HTR-8/SVneo (cell line): ENCODE measurements at places on chromosomes 12 and 14.

DNA sequence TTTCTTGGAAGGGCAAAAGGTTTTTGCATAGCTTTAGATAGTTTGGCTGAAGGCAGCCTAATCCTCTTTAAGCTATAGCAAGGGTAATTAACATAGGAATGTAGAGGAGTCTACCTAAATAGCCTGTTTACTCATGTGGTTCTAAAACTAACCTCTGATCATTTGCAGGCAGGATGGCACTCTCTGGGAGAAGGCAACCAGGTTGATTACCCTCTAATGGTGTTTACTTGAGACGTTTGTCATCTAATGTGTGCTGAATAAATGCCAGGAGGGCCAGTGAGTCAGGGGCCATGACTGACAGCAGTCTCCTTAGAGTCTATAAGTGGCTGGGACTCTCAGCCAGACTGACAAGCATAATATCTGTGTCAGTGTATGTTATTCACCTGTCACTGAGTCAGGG, 286.4 kb downstream of the PCNX1 start:
- DNase-seq: no peak

- DNase-seq: peak; percentile 5
Measured at GRCh38 chr12:118330421-118331018, 42.2 kb downstream of the TAOK3 start.

DNA sequence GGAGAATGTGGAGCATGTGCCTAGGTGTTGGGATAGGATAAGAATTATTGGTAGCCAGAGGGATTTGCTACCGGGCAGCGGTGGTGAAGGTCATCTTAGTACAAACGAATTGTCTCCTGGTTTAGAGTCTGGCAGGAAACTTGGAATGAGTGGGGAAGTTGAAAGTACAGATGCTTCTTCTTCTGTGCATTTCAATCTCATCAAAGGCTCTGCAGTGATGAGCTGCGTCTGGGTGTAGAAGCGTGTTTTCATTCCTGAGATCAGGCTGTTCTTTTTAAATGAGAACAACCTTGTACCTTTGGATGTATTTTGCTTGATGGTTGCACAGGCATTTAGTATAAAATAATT, 2.1 kb downstream of the WNK1 start:
- DNase-seq: no peak

GRCh38 chr14:80385336-80385735, 174.0 kb upstream of the DIO2 start:
- DNase-seq: no peak

- DNase-seq: no peak
Measured at GRCh38 chr12:58252914-58253313, 311.5 kb downstream of the ATP23 start.

GRCh38 chr14:91163316-91163715, 49.4 kb downstream of the DGLUCY start:
- no peak for DNase-seq

DNA sequence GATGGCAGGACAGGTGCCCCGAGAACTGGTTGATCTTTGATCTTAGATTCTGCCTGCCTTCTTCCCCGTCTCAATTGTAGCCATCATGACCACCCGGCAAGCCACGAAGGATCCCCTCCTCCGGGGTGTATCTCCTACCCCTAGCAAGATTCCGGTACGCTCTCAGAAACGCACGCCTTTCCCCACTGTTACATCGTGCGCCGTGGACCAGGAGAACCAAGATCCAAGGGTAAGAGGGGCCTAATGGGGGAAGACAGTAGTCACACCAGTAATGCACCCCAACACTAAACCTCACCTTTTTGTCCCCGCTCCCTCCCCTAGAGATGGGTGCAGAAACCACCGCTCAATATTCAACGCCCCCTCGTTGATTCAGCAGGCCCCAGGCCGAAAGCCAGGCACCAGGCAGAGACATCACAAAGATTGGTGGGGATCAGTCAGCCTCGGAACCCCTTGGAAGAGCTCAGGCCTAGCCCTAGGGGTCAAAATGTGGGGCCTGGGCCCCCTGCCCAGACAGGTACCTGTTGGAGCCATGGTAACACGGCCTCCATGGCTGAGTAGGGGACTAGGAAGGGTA, 556 bp downstream of the TROAP start:
- no peak for DNase-seq

DNA sequence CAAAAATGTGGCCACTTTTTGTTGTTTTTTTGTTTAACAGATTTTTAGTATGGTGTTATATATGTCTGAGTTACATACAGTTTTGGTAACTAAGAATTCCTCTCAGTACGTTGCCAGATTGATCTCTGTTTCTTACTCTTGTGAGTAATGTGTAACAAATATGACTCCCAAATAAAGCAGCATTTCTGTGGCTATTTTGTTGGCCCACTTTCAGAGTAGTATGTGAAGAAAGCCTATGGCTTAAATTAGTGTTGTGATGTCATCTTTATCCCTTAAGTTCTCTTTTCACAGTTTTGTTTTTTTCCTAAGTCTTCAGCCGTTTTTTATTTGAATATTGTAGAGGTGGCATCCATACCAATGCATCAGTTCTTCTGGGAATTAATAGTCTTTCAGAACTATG, 10.7 kb downstream of the PCNX4 start:
- DNase-seq: no peak

DNA sequence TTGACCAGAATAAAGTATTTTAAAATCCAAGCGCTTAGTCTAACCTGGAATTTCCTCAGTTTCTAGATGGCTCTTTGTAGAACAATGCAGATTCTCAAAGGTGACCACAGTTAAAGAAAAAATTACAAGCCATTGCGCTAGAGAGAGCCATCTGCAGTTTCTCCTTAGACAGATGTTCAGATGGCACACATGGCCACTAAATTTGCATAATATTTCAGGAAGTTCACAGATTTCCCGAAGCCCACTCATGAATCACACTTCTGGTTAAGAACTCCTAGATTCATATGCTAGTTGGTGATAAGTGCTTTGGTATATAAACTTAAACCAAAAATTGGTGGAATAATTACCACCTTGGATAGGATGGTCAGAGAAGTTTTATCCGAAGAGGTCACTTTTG, 749 bp downstream of the AKAP3 start:
- no peak for DNase-seq

DNA sequence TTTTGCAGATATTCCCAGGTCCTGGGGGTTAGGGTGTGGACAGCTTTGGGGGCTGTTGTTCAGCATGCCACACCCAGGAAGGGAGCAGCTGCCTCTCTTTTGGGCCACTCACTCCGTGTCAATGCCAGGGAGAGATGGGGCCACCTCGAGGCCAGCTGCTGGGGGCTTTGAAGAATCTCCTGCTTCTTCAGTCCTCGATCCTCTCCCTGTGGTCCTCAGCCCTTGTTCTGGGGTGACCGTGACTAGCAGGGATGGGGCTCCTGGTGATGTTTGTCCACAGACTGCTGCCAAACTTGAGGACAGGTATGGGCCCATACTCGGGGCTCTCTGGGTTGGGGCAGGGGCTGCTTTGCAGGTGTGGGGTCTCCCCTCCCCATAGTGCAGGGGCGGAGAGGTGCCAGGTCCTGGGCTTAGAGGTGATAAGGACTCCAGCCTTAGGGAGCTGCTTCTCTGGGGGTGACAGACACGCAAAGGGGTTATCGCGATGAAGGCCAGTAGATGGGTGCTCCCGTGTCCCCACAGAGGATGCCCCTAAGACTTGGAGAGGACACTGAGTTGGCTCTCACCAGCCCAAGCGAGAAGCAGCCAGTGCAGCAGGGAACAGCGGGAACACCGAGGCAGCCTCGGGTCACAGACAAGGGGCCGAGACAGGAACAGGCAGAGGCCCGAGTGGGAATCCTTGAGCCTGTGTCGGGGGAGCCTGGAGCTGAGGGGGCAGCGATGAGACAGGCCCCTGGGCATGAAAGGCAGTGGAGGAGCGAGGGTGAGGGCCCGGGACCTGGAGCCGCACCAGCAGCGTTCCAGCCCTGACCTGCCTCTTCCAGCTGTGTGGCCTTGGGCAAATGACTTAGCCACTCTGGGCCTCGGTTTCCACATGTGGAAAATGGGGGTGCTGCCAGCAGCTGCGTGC, 11.1 kb downstream of the RFLNA start:
- no peak for DNase-seq

DNA sequence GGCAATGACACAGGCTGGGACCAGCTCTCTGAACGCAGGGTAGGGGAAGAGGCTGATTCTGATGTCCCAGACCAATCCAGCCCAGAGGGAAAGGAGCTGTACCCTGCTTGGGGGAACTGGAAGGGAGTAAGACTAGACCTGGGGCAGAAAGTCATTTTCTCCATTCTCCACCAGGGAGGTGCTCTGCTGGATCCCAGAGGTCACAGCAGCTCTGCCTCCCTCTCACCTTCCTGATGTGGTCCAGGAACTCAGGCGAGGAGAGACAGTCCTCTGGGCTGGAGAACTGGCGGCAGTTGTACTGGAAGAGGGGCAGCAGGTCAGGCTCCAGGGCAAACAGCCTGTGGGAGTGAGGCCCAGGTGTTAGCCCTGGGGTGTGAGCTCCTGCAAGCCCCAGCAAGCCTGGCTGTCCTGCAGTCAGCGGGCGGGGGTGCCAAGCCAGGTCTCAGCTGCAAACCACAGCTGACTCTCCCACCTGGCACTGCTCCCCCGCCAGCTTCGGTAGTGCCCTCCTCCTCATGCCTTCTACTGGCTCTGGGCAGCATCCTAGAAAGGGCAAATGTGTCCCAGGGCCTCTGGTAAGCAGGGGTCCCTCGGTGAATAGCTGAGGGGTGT, 1.9 kb downstream of the NGB start:
- no peak for DNase-seq

GRCh38 chr14:66476964-66477363, 9.2 kb upstream of the CCDC196 start:
- DNase-seq: peak; percentile 34

DNA sequence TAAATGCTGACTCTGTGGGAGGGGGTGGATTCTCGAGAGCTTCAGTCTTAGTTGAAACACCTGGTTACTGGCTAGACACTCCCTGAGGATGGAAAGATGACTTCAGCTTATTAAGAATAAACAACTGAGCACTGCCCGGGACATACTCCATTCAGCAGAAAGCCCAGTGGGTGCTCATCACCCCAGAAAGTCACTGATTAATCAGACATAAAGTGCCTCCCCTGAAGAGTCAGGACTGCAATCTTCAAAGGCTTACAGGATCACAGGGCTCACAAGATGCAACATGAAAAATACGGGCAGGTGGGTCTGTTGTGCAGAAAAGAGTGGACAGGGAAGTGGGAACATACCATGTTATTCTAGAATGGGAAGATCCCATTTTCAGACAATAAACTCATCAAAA, 207.0 kb downstream of the CALM1 start:
- DNase-seq: no peak

DNA sequence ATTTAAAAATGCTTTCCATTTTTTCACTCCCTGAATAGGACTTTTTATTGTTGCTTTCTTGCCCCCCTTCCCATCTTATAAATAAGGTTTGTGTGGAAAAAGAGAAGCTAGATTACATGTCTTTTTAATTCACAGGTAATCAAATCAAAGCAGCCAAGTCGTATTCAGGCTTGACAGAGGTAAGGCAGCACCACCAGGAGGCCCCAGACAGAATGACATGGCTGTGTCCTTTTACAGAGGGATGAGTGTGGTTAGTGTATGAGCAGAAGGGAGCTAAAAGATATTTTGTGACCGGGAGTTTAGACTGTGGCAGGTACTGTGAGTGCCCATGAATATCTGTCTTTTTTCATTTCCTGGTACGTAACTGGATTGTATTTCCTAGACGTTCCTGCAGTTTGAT, 596.1 kb downstream of the ETNK1 start:
- DNase-seq: no peak

GRCh38 chr12:61490526-61491498, 769.4 kb upstream of the USP15 start:
- DNase-seq: no peak

DNA sequence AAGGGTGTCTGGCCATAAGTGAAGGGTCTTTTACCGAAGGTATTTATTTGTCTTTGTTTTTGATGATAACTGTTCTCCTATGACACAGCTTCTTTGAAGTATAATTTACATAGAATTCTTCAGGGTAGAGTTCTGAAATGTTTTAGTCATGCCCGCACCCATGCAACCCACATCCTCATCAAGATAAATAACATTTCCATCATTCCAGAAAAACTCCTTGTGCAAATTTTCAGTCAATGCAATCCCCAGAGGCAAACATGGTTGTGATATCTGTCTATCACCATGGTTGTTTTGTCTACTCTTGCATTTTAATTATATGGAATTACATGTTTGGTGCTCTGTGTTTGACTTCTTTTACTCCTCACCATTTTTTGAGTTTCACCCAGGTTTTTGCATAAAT, 837.8 kb downstream of the AACS start:
- no peak for DNase-seq

DNA sequence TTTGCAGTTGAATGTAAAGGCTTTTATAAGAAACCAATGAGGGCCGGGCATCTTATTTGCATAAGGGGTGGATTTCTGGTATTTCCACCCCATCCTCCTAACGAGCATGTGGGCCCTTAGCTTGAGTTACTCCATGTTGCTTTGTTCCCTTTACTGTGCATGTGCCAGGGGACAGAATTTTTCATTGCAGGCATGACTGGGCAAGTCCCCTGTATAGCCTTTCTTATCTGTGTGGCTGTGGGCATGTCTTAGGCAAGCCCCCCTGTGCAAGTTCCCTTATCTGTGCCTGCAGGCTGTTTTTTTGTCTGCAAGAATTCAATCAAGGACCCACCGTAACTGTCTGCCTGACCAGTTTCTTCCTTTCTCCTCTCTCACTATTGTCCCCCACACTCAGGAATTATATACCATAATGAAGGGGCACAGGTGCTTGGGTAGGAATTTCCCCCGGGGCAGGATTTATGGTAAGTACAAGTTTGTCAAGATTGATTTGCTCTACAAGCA, 152.2 kb upstream of the CNOT2 start:
- no peak for DNase-seq

- no peak for DNase-seq
Measured at GRCh38 chr12:42346403-42347002, 20.5 kb downstream of the PPHLN1 start.

- DNase-seq: no peak
Measured at GRCh38 chr12:10191865-10192264, 13.0 kb downstream of the TMEM52B start.

GRCh38 chr12:18261906-18262305, 588 bp downstream of the PIK3C2G start:
- no peak for DNase-seq

DNA sequence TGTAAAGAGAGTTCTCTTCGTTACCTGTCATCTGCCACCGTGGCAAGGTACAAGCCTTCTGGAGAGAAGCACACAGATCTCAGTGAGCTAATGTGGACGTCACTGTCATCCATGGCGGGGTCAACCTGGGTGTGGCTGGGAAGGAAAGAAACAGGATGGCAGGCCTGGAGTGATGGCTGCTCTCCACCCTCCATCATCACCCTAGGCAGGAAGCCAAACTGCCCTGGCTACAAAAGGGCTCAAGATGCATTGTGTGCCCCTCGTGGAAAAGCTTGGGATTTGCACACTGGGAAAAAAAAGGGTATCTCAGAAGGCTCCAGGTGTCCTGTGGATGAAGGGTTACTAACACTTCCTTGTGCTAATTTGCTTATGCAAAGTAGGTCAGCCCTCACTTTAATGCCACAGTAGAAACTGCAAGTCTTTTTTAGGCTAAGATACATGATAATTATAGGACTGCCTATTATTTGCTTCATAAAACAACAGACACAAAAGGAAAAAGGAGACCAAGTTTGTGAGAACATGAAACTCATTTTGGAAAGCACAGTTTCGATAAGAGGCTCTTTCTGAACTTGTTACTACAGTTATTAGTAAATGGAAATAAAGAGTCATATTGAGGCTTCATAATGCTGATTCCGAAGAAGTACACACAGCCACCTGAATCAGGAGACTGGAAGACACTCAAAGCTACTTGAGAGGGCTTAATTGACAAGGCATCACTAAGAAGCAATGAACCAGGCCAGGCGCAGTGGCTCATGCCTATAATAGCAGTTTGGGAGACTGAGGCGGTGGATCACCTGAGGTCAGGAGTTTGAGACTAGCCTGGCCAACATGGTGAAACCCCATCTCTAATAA, 18.9 kb downstream of the RFC5 start:
- DNase-seq: no peak

GRCh38 chr14:78450669-78451318, 280.6 kb downstream of the NRXN3 start:
- DNase-seq: no peak
